Suppressor macrophage (primary cell): ENCODE measurements at places on chromosomes 7 and 10.

DNA sequence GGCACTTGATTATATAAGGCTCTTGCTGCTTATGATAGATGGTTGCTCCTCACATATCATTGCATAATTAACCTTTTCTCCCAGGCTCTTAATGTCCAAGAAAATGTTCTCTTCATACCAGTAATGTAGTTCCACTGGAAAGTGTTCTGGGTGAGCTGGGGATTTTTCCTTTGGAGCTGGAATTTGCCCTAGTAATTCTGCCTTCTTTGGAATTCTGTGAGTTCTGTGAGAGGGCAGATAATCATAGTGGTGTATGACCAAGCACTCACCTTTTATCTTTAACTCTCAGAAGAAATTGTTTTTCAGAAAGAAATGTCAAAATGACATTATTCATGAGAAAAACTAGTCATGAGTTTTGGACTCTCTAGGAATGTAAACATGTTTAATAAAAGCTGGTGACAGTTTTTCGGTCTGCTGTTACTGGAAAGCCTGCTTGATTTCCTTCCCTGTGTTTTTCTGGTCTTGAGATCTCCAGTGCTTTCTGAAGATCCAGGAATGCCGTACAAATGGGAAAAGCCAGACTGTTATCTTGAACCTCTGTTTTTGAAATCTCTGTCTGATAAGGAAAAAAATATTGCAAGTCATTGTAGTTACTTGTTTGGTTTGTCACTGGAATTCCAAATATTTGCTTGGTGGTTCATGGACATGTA lies 148.3 kb upstream of the PRPS1L1 start:
- DNase-seq, result no peak

DNA sequence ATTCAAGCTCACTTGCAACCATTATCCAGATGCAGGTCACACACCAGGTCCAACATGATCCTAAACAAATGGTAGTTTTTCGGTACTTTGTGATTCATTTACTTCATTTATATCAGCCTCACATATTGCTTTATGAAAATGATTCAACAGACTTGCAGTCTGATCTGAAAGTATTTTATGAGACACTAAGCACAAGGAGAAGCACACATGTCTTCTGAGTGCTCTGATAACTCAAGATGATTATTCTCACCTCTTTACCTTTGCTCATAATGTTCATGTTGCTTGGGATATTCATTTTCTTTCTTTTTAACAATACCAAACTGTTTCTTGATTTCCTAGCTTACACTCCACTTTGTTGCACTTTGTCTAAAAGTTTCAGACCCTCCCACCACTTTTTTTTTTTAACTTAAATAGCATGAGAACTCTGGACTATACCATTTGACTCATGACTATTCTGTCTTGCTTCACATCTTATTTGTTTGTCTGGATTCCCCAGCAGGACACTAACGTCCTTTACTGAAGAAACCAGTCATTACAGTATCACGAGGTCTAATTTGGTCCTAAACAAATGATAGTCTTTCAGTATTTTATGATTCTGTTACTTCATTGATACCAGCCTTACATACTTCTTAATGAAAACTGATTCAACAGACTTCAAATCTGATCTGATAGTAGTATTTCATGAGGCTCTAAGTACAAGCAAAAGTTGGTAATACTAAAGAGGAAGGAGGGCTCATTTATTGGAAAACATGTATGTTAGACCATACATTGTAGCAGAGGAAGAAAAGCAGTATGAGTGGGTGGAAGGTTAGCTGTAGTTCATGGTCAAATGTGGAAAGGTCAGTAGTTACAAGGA lies 171.8 kb upstream of the AHR start:
- peak; percentile 19 for DNase-seq

- no peak for DNase-seq
Observed at GRCh38 chr10:76218035-76218434, 786.6 kb downstream of the LRMDA start.

- no peak for DNase-seq
Observed at GRCh38 chr10:123854498-123854897, 37.1 kb downstream of the CPXM2 start.

DNA sequence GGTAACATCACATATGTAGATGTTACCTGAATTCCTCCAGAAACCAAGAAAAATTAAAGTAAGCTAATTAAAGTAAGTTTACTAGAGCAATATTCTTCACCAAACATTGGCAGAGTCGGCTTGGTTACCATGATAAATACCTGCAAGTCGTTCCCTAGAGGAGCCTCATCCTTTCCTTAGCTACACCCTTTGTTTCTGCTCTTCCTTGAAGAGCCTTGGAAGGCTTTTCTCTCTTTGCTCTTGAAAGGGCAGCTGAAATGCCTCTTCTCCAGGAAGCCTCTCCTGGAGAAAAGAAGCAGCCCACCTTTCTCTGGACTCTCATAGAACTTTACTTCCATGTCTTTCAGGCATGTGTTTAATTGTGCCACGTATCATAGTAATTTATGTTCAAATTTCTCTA lies 34.9 kb upstream of the CALD1 start:
- no peak for DNase-seq

DNA sequence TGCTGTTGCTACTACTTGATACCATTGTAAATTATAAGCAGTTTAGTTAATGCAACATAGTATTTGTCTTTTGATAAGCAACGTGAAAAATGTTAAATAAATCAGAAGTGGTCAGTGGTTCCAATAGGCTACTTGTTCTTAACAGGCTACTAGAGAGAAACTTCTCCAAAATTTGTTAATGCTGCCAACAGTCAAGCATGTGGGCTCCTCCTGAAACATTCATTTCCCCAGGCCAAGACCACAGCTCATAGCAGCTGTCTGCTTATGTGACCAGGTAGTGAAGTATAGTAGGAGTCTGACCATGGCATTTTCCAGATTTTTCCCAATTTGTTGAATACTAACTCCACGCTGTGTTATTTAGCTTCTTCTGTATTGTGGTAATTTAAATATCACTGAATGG lies 81.0 kb downstream of the CYP51A1 start:
- DNase-seq, result peak; percentile 56

DNA sequence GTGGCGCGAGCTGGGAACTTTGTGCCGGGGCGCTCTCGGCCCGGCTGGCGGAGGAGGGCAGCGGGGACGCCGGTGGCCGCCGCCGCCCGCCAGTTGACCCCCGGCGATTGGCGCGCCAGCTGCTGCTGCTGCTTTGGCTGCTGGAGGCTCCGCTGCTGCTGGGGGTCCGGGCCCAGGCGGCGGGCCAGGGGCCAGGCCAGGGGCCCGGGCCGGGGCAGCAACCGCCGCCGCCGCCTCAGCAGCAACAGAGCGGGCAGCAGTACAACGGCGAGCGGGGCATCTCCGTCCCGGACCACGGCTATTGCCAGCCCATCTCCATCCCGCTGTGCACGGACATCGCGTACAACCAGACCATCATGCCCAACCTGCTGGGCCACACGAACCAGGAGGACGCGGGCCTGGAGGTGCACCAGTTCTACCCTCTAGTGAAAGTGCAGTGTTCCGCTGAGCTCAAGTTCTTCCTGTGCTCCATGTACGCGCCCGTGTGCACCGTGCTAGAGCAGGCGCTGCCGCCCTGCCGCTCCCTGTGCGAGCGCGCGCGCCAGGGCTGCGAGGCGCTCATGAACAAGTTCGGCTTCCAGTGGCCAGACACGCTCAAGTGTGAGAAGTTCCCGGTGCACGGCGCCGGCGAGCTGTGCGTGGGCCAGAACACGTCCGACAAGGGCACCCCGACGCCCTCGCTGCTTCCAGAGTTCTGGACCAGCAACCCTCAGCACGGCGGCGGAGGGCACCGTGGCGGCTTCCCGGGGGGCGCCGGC lies 870 bp downstream of the FZD1 start:
- DNase-seq, result peak; percentile 85

DNA sequence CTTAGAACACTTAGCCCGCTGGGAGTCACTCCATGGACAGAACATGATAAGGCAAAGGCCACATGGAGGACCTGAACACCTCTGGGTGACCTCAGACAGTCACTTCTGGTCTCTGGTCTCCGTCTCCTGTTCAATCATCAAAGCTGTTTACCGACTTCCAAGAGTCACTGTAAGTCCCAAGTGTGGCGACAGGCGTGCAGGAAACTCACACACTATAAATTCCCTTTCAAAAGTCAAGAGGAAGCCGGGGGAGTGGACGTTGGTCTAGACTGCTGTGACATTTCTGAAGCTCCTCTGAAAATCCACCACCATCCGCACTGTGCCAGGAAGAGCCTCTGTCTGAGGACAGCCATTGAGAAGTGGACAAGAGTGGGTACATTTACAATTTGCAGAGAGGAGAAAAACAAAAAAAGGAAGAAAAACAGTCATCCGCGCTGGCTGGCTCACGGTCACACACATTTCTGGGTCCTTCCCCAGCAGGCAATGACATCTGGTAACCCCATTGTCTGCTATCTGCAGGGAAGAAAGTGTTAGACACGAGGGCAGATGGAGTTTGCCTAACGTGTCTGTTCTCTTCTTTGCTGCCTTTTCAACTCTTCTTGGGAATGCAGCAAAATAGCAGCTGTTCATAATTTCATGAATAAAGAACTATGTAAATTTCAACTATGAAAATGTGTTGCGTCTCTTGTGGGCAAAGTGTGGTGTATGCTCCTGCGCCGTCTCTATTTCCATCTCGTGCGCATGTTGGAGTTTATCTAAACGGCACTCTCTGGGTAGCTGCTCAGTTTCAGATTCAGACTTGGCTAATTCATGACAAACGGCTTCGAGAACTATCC lies 32.9 kb upstream of the CUX1 start:
- peak; percentile 76 for DNase-seq

GRCh38 chr10:97154162-97154561 lies 31.6 kb downstream of the SLIT1 start:
- no peak for DNase-seq

- no peak for DNase-seq
Observed at GRCh38 chr7:86916277-86916825, 143.1 kb downstream of the ELAPOR2 start.

DNA sequence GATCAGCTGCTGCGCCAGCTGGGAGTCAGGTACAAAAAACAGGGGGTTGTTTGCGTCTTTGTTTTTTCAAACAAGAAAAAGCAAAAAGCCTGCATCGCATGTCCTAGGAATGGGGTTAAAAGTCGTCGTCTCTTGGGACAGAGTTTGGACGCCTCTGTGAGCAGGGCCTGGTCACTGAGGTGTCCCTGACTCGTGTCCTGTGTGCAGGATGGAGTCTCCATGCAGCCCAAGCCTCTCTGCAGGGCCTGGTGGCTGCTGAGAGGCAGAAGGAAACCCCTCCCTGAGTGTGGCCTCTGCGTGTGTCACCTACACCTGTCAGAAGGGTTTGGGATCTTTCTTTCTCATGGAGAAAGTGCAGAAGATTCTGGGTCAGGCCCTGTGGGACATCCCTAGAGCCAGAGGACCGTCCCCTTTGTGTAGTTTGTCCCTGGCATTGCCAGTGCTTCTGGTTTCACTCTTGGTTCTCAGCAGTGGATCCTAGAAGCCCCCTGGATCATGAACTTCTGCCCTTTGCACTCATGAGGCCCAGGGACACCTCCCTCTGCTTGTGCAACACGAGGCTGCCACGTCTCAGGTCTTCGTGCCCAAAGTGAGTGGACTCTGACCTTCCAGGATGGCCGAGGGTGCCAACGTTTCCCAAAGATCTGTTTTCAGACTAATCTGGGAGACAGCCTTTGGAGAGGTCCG lies 75.0 kb downstream of the PRKAG2 start:
- DNase-seq, result no peak

GRCh38 chr10:58064714-58065528 lies 202.8 kb downstream of the IPMK start:
- peak; percentile 35 for DNase-seq

DNA sequence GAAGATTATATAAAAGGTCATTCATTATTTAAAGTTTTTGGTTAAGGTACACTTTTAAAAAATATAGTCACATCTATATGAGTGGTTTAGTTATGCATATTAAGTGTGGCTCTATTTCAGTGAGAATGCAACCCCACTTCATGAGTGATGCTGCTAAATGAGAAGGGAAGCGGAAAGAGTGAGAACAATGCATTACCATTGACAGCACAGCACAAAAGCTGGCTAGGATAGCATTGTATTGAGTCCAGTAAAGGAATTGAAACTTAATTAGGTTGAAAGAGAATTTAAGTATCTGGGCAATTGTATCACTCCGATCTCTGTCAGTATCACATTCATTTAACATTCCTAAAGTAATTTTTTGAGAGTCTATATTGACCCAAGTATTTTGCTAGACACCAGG lies 13.2 kb downstream of the POM121L12 start:
- no peak for DNase-seq

- no peak for DNase-seq
Observed at GRCh38 chr10:53122281-53122680, 349.7 kb upstream of the MBL2 start.

DNA sequence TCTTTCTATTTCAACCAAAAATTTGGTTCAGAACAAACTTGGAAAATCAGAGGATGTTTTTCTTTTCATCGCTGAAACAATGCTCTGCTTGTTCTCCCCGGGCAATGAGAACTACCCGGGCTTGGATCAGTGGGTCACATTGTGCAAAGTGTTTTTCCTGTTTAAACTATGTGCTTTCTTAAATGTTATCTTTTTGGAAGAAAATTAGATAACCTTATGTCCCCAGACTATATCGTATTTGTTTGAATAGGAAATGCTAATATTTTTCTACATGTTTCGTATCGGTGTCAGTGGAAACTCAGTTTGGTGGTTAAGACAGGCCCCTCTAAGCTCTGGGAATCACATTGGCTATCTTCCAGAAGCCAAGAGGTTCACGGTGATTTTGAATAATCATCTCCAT lies 319.5 kb upstream of the NFE2L3 start:
- no peak for DNase-seq

- no peak for DNase-seq
Observed at GRCh38 chr7:36135700-36136099, 17.4 kb upstream of the EEPD1 start.

DNA sequence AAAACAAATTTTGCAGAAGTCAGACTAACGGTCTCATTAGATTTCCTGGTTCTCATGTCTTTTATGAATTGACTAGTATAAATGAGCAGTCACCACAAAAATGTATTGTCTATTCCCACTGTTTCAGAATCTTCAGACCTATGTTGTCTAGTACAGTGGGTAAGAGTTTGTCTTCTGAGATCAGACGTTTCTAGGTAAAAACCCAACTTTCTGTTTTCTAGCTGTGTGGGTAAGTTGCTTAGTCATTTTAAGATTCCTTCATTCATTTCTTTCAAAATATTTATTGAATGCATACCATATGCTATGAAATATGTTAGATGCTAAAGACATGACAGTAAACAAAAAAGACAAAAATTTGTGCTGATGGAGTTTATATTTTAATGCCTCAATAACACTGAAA lies 156.3 kb downstream of the POLR1F start:
- no peak for DNase-seq
